ENCODE measurements at places on chromosomes 13 and 19.

DNA sequence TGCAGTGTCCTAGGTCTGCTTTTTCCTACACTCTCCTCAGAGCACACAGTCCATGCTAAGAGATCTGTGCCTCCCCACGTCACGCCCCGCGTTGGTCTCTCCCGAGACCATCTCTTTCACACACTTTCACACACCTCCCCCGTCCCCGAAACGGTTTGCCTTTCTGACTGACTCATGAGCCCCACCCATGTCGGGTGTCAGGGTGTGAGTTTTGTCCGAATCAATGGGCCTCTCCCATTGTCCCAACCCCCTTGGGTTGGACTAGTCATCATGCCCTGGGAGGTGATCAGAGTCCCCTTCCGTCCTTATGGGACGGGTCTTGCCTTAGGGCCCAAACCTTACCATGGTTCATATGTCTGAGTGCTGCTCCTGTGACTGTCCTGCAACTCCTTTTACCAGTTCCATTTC lies 214.0 kb upstream of the HTR2A start:
- DNase-seq: no peak

- no peak for DNase-seq
These were observed 6.6 kb downstream of the EML2 start for GRCh38 chr19:45632468-45633196.

- DNase-seq: no peak
These were observed 47.9 kb downstream of the LYL1 start for GRCh38 chr19:13054626-13055212.

GRCh38 chr19:35256566-35256965 lies 7.8 kb downstream of the LSR start:
- no peak for DNase-seq

GRCh38 chr19:18286973-18287635 lies 5.7 kb upstream of the JUND start:
- DNase-seq: no peak

- no peak for DNase-seq
These were observed 33.9 kb downstream of the USP12 start for GRCh38 chr13:27137759-27138158.

All from stimulated activated CD8-positive, alpha-beta memory T cell treated with anti-CD3 and anti-CD28 coated beads, Interleukin-15, amount 100 ng/mL, for 4 hours (primary cell).